ENCODE measurements at places on chromosomes 6 and 20. TPM values are rescaled to one million over a fixed set of nuclear protein-coding genes. Genes with fewer than 3 reads are reported as not detected.

DNA sequence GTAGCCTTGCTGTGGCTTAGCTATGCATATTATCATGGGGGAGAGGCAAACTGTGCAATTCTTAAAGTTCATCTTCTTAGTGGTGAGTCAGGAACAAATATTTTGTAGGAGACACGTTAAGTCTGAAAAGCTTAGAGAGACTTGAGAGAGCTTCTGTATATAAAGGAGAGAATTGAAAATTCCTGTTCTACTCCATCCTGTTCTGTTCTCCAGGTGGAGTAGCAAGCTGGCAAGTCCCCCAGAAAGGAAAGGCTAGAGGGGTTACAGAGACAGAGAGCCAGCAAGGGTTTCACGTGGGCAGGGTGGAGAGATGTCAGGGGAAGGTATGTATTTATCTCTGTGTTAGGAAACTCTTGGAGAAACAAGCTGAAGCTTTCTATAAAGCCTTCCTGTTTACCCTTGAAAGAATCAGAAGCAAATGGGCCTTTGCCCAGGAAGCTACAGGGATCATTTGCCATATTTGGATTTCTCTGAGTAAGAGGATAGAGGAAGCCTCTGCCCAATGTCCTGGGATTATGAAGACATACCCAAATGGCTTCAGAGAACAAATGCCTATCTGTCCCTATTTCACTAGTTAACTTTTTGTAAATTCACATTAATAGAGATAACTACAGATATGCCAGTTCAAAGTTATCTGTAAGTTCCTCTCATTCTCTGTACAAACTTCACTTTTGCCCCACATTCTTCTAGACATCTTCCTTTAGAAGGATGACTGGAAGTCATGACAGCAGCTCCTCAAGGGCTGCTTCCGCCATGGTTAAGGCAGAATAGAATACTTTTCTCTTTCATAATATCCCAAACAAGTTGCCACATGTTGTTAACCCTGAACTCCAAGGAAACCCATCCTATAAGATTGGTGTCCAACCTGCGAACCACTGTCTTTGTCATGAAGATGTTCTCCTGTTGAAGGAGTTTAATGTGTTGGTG lies 126.7 kb upstream of the NEDD9 start:
- no peak for DNase-seq
- no peak overlapping the region for H3K4me3 ChIP-seq
- H3K27me3 ChIP-seq, result no peaks in the 10 kb centered on the region
- peaks cover 5% of the 10 kb centered on the region for H3K4me1 ChIP-seq

DNA sequence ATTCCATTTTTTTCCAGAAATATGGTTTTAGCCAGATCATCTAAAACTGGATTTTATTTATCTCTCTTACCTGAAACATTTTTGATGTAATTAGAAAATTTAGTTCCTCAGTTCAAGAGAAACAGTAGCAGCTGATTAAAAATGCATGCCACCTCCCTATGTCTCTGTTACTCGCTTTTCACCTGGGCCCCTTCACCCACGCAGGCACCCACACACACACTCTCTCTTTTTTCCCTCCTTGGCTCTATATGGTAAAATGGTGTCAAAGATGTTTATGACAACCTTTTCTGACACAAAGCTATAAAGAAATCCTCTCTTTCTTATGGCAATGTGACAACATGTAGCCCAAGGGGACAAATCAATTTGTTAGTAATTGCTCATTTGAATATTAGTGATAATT lies 5.8 kb upstream of the SGK1 start:
- no peaks in the 10 kb centered on the region for H3K36me3 ChIP-seq
- no peaks in the 10 kb centered on the region for H3K4me1 ChIP-seq
- H3K27me3 ChIP-seq, result no peaks in the 10 kb centered on the region

DNA sequence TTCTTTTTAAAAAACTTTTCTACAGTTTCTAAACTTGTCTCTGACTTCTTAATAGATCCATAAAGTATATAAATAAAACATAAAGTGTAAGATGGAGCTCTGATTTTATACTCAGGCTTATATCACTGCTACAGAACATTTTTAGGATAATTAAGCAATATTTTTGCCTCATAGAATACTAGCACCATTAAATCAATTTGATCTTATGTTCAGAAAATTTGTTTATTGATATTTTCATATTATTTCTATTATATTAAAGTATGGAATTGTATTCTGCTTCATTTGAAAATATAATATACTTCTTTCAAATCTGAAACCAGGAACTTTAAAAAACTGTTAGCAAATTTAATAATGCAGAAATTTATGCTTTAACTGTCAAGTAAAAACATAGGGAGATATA lies 106.5 kb downstream of the MAN1A1 start:
- H3K27me3 ChIP-seq, result no peaks in the 10 kb centered on the region
- H3K36me3 ChIP-seq, result no peaks in the 10 kb centered on the region
- H3K4me3 ChIP-seq, result no peak overlapping the region
- H3K27ac ChIP-seq, result no peak overlapping the region
- DNase-seq, result no peak

DNA sequence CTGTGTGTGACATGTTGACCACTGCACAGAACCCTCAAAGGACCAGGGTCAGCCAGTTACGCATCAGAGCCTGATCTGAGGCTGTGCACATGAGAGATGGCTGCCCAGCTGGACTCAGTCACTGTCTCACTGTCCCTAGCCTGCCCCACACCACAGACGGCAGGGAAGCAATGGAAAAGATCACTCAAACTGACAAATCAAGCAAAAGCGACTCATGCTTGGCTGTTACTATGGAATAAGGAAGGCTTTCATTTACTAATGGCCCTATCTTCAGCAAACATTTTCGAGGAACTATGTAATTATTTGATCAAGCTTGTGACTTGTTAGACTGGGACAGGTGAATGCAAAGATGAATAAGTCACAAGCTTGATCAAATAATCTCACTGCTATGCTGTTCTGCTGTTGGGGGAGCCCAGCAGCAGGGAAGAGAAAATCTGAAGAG lies 137.0 kb downstream of the SLC23A2 start:
- no peak overlapping the region for H3K27ac ChIP-seq
- DNase-seq, result no peak
- H3K4me3 ChIP-seq, result no peak overlapping the region
- peaks cover 67% of the 10 kb centered on the region for H3K36me3 ChIP-seq
- peaks cover 4% of the 10 kb centered on the region for H3K4me1 ChIP-seq
- H3K27me3 ChIP-seq, result no peaks in the 10 kb centered on the region

The MUCL3 gene
- total RNA-seq, result not detected

The ZNF133 gene
- 25.3 TPM for total RNA-seq

The GGT7 gene
- 2.5 TPM for total RNA-seq

The CDSN gene
- 0.16 TPM for total RNA-seq

The OR5V1 gene
- total RNA-seq, result not detected

The SLA2 gene
- total RNA-seq, result not detected

Measured in MCF 10A (cell line).